ENCODE measurements at places on chromosomes 1 and 21. TPM values are rescaled to one million over a fixed set of nuclear protein-coding genes. Genes with fewer than 3 reads are reported as not detected.

DNA sequence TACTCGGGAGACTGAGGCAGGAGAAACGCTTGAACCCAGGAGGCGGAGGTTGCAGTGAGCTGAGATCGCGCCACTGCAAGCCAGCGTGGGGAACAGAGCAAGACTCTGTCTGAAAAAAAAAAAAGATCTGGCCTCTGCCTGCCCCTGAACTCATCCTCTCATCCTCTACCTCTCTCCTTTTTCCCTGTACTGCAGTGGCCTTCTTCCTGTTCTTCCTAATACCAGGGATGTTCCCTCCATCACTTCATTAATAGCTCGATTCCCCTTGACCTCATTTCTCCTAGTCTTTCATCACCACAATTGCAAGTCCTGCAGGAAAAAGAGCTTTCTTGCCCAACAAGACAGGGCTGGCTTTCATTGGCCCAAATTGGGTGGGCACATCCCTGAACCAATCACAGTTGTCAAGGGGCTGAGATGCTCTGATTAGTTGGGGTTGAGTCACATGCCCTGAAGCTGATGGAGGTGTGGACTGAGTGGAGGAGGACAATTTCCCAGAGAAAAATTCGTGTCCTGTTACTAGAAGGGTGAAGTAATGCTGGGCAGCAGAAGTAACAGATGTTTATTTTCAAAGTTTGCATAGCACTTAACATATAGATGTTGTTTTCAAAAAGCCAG lies 86.8 kb upstream of the PUM1 start:
- peak; percentile 89 for DNase-seq

GRCh38 chr1:7380712-7381111 lies 390.4 kb upstream of the VAMP3 start:
- DNase-seq = no peak

- peak; percentile 48 for DNase-seq
Observed at GRCh38 chr1:232974971-232975370, 24.6 kb downstream of the NTPCR start.

- no peak for DNase-seq
Observed at GRCh38 chr1:23643736-23644554, 47.7 kb upstream of the RPL11 start.

DNA sequence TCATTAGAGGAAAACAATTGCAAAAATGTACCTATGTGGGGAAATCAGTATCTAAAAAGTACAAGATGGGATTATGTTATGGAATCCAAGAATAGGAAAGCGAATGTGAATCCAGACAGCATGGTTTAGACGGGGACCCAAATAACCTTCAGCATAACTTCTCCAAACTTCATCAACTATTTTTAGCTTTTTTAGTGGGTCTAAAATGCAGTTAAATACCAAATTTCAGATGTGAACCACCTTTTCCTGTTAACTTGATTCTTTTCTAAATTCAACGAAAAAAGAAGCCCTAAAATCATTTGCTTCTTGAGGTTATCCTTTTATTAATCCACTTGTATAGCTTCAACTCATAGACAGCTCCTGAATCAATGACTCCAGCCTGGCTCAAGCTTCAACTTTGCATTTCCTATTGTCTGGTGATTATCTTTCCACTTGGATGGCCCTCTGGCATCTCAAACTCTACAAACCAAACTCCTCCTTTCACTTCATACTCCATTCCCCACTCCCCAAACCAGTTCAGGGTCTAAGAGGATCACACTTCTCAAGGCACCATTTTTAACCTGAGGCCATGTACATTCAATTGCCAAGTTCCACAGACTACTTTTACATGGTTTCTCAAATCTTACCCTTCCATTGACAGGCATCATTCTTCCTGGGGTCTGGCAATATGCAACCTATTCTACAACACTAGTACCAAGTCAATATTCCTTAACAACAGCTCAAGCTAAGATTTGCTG lies 7.4 kb downstream of the ERRFI1 start:
- no peak for DNase-seq

DNA sequence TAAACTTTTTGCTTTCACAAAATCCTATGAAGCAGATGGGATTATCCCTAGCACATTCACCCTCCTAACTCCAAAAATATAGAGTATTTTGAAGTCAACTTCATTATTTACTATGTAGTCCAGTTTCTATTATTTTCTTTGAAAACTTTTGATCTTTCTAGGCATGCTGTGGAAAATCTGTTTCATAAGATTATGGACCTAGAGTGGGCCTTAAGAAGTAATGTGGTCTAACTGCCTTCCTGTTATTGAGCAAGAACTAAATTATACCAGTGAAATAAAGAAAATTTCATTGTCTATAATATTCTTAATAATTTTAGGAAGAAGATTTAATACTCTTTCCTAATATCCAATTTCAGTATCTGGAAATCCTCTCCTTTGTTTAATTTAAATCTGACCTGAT lies 58.1 kb downstream of the PRKACB start:
- no peak for DNase-seq

Gene POU2F1
- 3.4 TPM for total RNA-seq

All from GM23248 (cell line).